Prostate gland (tissue), 2 donors: ENCODE measurements at places on chromosomes 6 and 20.

- DNase-seq: no peak
Observed at GRCh38 chr6:85632164-85632942, 10.3 kb downstream of the SYNCRIP start.

GRCh38 chr6:52157301-52157941 is 28.8 kb upstream of the IL17A start:
- no peak for DNase-seq

GRCh38 chr6:130357436-130357835 is 8.4 kb upstream of the TMEM200A start:
- DNase-seq: no peak

- DNase-seq: no peak
Observed at GRCh38 chr6:45617441-45617840, 239.7 kb upstream of the SUPT3H start.

DNA sequence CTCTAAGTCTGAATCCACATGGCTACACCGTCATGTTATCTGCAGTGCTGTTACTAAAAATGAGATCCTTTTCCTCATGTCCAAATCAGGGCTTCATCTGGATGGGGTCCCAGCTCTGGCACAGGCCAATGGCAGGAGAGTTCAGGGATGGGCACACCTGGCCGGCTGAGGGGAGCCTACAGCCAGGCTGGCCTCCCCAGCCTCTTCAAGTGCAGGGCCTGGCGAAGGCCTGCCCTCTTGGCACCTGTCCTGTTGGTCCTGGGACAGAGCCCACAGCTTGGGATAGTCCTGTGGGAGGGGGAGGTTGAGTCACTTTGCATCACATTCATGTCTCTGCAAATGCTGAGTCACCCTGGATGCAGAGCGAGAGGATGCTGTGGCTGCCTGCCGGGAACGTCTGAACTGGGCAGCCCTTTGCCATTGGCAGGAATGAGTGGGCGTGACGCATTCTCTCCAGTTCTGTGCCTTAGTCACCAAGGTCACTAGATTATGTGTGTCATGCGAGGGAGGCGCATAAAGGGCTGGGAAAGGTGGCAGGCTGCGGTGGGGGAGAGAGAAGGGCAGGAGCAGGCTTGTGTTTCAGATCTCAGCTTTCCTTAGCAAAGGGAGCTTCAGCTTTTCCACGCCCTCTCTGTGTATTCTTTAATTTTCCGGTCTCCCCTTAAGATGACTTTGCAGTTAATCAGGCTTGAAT is 223.2 kb upstream of the ECI2 start:
- DNase-seq: peak; percentile 74

DNA sequence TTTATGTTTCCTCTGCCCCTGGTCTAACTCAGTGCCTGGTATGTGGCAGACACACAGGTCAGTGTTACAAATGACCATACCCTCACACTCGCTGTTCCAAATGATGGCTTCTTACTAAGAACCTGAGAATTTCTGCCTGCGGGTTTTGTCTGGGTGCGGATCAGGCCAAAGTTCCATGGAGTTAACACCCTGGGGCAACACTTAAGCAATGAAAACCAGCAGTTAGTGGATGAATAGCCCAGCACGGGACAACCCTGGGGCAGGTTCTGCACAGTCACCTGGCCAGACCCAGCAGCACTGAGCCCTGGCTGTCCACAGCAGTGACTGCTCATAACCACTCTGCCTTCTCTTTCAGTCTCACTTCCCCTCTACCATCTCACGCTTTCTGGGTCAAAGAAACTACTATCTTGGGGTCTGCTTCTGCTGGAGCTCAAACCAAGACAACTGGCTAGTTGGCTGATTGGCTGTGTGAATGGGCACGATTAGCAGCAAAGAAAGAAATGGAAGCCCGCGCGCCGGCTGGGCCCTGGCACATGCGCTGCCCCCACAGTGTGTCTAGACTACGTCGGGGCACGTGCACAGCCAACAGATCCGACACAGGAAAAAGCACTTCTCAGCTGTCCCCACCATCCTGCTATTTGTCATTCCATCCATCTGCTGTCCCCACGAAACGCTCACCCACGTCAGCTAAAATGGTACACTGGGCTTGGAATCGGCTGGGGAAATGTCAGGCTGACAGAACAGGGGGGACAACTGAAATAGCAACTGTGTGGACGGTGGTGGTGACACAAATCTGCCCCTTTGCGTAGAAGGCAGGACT is 36.6 kb downstream of the MGME1 start:
- no peak for DNase-seq

GRCh38 chr6:16547587-16547986 is 213.7 kb downstream of the ATXN1 start:
- no peak for DNase-seq

DNA sequence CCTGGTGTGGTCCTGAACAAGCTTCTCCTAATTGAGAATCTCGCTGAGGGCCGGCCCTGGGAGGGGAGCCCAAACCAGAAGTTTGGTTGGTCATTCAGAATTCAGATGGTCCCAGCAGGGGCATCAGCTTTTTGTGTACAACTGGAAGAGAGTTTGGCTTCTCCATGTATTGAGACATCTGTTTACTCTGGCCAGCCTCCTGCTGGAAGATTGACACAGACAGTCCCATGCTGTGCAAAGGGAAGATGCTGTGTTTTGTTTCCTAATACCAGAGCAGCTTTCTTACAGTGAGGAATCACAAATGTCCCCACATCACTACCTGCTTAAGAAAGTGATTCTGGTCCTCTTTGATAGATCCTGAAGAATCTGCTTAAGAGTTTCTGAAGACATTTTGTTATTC is 97.8 kb downstream of the PLEKHG1 start:
- no peak for DNase-seq

GRCh38 chr6:2765166-2765895 is at the start of gene WRNIP1:
TSS of gene WRNIP1 (plus strand) at chr6:2765393. CDS start at chr6:2765623, 230 bp downstream.
- peak; percentile 99 for DNase-seq

DNA sequence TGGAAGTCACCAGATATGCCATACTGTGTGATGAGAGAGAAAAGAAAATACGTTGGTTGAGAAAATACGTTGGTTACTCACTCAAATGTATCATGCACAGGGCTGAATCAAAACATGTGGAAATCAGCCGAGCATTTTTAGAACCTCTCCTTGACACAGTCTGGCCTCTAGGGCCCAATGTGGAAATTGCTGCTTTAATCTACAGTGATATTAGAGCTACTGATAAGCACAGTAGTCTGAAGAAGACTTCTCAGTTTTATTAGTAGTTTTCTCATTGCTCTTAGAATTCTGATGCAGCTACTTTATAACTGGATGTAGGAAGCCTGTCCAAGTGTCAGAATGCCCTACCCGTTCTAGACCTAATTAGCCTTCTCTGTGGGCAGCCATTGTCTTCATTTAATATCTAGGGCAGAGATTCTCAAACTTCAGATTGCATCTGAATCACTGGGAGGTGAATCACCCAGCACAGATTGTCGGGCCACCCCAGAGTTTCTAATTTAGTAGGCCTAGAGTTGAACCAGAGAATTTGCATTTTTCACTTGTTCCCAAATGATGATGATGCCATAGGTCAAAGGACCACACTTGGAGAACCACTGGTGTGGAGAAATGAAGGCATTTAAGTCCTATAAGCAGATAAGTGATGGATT is 229.1 kb downstream of the PLCB1 start:
- no peak for DNase-seq

- DNase-seq: no peak
Observed at GRCh38 chr6:124482071-124482491, 480.2 kb upstream of the RNF217 start.

GRCh38 chr6:35586542-35586941 is 73.8 kb upstream of the TULP1 start:
- no peak for DNase-seq

GRCh38 chr6:10561611-10562199 is 40.6 kb downstream of the GCNT2 start:
- DNase-seq: no peak

- no peak for DNase-seq
Observed at GRCh38 chr6:16539086-16539931, 222.0 kb downstream of the ATXN1 start.

DNA sequence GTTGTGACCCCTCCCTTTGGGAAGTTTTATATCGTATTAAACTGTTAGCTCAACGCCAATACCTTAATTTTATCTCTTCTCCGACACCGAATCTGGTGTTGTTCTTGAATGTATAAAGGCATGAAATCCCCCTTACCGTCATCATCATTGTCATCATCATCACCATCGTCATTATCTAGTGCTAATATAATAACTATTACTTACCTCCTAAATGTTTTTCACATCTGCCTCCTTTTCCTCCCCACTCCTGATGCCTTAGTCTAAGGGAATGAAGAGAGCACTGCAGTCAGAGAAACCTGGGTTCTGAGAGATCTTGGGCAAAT is 677 bp upstream of the ZBTB24 start:
- DNase-seq: no peak

GRCh38 chr20:49659056-49659455 is 54.6 kb downstream of the B4GALT5 start:
- no peak for DNase-seq

- no peak for DNase-seq
Observed at GRCh38 chr6:47231151-47231550, 78.6 kb downstream of the TNFRSF21 start.

DNA sequence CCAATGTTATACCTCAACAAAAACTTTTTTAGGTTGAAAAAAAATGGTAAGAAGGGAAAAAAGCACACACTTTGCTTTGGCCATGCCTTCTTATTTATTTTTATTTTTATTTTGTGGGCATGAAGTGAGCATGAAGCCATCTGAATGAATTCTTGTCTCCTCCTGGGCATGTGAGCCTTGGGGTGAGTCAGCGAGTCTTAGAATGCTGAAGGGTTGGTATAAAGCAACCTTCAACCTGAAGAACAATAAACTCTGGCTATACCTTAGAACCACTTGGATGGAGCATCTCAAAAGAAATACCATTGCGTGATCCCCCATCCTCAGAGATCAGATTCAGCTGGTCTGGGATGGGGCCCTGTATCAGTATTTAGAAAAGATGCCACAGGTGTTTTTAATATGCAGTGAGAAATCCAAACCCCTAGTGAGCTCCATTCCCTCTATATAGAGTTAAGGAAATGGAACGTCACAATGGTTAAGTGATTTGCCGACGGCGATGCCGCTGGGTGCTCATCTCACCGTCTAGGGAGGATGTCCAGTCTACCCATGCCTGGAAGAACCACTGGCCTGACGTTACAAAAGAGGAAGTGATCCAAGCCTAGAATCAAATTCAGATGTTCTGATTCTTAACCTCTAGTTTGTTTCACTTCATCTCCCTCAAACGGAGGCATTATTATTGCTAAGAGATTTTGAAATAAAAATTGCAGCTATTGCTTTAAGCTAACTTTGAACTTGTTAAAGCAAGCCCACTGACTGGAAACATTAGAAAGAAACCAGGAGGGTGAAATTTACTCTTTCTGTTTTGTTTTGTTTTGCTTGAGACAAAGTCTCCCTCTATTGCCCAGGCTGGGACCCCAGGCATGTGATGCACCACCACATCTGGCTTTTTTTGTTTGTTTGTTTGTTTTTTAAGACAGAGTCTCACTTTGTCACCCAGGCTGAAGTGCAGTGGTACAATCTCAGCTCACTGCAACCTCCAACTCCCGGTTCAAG is 67.1 kb downstream of the EDN1 start:
- DNase-seq: no peak

- DNase-seq: no peak
Observed at GRCh38 chr20:14879839-14880238, 542.4 kb upstream of the FLRT3 start.

DNA sequence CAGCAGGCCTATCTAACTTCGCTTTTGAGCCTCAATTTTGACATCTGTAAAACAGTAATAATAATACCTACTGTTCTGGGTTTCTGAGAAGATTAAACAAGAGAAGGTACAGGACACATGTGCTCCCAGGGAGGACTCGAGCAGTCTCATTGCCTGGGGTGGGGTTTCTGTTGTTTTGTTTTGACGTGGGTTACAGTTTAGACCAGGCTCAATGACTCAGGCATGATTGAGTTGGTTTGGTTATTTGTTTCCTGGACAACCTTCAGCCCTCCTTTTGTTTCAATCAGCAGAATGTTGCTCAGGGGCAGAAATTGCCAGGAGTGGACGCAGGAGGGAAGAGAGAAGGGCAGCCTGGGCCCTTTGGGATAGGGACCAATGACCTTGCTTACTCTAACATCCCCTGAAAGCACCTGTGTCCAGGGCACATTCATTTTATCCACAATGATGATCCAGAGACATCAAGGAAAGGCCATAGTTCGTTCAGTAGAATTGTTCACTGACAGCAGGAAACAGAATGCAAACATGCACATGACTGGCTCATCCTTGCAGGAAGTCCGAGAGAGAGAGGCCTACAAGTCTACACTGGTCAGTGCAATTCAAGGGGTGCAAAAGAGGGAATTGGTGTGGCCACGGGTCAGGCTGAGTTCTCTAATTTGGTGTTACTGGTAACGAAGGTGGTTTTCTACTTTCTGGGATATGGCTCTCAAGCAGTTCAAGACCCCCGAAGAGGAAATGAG is 74.5 kb upstream of the MRPS10 start:
- no peak for DNase-seq

DNA sequence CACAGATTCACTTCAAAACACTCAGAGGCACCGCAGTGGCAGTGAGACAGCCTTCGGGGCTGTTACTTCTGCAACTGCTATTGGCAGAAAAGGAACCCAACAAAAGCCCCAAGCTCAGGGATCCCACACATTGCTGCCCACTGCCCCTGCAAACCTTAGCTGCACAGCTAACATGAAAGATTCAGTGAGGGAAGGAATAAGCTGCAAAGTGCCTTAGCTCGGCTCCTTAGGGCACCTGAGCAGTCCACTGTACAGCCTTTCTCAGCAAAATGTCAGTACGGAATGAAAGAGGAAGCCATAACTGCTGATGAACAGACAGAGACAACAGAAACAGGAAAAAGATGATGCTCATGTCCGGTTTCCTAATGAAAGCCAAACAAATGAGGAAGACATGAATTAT is 179.7 kb upstream of the SHLD1 start:
- no peak for DNase-seq

GRCh38 chr6:25166955-25167748 is 112.0 kb upstream of the CARMIL1 start:
- DNase-seq: no peak

- DNase-seq: no peak
Observed at GRCh38 chr6:15194453-15194852, 51.4 kb upstream of the JARID2 start.

- no peak for DNase-seq
Observed at GRCh38 chr6:31170987-31171671, 647 bp upstream of the POU5F1 start.

GRCh38 chr6:155684416-155685196 is 229.0 kb upstream of the NOX3 start:
- DNase-seq: no peak

- no peak for DNase-seq
Observed at GRCh38 chr20:33744773-33745385, 13.1 kb downstream of the ZNF341 start.

- DNase-seq: no peak
Observed at GRCh38 chr20:1462001-1462400, 4.6 kb downstream of the NSFL1C start.

GRCh38 chr6:27250277-27251111 is 3.0 kb downstream of the PRSS16 start:
- no peak for DNase-seq

GRCh38 chr6:18362058-18362561 is 25.0 kb upstream of the RNF144B start:
- no peak for DNase-seq

GRCh38 chr20:889932-890463 is 26.1 kb downstream of the ANGPT4 start:
- no peak for DNase-seq

- DNase-seq: no peak
Observed at GRCh38 chr6:36501686-36502085, 45.6 kb downstream of the STK38 start.
